ENCODE measurements at places on chromosomes 5 and 9.

GRCh38 chr9:75639971-75640610, 250.4 kb upstream of the PCSK5 start:
- no peak for DNase-seq

GRCh38 chr5:80067531-80068245, 32.5 kb downstream of the THBS4 start:
- no peak for DNase-seq

DNA sequence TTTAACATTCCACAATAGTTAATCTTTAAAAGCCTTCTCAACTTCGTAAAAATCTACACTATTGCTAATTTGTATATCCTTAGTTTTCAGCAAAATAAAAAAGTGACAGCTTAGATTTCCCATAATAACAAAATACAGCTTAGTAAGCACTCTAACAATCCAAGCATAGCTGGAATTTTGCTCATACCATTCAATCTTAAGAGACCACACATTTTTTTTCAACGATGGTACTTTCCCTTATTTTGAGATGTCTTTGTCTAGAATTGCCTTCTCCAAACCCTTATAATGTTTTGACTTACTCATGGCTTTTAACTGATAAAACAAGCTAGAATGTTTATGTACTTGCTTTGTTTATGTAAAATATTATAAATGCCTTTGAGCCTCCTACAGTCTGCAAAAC, 65.6 kb downstream of the HOMER1 start:
- DNase-seq, result no peak

GRCh38 chr5:170552621-170553115, 48.8 kb downstream of the KCNIP1 start:
- DNase-seq, result peak; percentile 40

DNA sequence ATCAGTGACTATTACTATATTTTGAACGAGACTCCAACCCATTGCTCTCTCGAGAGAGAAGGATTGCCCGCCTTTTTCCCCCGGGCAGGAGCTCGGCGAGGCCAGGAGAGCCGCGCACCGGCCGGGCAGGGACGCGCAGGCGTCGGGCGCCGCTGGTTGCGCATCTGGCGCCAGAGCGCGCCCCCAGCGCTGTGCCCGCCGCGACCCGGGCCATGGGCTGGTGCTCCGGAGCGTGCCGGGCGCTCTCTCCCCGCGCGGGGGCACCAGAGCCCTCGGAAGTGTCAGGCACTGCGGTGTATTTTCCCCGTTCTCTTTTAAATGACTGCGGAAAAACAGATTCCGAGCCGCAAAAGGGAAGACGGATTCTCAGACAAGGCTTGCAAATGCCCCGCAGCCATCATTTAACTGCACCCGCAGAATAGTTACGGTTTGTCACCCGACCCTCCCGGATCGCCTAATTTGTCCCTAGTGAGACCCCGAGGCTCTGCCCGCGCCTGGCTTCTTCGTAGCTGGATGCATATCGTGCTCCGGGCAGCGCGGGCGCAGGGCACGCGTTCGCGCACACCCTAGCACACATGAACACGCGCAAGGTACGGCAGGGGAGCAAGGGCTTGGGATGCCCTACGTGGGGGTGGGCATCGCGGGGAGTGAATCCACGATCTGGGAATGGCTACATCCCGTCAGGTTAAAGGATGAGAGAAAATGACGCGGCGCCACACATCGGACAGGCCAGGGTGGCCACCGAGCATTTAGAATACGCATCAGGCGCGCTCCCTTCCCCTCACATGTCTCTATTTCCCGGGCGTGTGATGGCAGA, 1.1 kb upstream of the NTRK2 start:
- DNase-seq, result no peak

DNA sequence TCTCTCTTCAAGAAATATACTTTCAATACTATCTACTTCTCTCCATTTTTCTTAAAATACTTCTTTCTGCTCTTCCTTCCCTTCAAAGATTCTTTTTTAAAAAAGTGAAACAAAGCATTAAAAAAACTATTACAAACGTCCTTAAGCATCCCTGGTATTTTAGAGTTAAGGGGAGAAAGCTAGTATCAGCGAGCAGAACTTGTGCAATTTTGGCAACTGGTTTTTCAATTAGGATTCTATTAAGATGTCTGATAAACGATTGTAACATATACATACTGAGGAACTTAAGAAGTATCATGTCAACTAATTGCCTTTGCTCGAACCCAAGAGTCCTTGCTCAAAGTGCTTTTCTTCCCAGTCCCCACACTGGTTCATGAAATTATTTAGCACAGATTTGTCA, 459.2 kb downstream of the BNC2 start:
- DNase-seq, result no peak

GRCh38 chr5:23506329-23507236, 826 bp upstream of the PRDM9 start:
- no peak for DNase-seq

DNA sequence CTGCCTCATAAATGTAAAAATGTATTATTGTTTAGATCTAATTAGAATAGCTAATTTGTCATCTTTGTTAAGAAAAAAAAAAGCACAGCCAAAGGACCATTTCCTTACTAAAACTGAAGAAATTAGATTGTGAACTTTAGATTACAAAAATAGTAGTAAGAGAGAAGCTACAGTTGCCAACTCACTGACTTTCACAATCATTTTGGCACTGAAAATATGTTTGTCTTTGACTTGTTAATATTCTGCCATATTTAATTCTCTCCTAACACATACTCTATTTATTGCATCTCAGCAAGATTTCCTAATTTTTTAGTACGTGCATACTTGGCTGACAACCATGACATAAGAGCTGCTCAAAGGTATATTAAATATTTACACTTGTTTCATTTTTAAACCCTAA, 297.1 kb downstream of the TUSC1 start:
- DNase-seq, result no peak

- DNase-seq, result peak; percentile 31
Measured at GRCh38 chr5:96049398-96050272, 88.0 kb upstream of the ELL2 start.

DNA sequence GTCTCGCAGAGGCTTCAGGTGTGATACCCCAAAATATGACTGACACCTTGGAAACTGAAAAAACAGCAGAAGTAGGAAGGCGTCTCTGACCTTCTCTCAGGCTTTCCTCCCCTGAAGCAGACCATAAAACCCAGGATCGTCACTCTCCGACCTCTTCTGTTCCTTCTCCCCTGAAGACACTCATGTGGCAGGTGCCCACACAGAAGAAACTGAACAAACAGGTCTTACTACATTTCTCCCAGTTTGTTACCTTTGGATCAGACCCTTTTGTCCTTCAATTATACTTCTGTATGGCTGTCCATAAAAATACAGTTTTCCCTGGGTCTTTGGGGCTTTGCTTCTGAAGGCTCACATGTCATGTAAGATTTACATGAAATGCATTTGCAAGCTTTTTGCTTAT, 10.3 kb upstream of the PRUNE2 start:
- DNase-seq, result no peak

DNA sequence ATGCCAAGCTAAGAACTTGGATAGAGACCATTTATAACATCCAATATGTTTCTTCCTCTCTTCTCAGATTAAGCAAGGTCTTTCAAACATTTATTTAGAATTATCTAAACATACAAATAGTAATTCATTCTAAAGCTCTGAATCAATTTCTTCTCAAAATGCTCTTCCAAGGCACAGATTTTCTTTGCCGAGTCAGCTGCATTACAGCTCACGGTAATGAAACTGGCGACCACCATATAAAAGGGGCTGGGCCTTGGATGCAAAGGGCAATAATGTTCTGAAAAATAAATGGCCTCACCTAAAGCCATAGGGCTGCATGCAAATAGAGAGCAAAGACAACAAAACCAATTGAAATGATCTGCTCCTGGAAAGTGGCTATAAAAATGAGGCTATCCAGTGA, 63.8 kb downstream of the MED27 start:
- no peak for DNase-seq

DNA sequence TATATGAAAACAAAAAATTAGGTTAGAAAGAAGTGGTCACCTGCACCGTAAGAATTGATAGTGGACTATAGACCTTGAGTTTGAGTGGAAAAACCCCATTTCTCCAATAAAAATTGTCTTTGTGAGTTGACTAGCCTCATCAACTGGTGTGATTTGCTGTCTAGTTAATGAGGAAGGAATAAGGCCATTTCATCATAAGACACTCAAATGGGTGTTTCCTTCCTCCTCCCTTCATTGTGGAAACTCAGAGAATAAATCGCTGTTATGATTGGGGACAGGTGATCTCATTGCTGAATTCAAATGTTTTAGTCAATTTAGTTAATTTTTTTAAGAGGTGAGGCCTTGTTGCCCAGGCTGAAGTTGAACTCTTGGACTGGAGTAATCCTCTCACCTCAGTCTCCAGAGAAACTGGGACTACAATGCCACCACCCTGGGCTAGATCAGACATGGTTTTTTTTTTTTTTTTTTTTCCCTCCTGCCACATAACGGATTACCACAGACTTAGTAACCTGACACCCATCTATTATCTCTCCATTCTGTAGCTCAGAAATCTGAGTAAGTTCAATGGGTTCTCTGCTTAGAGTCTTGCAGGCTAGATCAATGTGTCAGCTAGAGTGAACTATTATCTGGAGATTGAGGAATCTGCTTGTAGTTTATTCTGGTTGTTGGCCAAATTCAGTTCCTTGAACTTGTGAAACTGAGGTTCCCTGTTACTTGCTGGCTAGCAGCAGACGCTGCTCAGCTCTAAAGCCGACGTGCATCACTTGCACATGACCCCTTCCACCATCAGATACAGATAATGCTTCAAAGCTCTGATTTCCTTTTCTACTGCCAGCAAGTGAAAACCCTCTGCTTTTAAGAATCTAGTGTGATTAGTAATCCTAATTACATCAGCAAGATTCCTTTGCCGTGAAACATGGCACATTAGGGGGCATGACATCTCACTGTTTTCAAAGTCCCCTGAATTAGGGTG, 663.8 kb upstream of the CDH9 start:
- DNase-seq, result no peak

DNA sequence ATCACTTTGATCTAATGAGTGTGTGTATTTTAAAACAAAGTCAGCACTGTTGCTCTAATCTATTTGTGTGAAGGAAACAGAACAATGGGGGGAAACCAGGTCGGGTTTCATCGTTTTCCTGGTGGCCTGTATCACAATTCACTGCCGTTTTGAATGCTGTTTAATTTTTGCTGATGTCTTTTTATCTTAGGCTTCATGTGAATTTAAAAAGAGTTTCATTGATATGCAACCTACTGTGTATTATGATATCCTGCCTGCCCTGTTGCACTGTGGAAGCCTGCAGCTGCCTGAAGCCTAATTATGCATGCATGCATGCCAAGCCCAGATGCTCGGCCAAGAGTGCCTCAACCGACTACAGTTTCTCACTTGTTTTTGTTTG, 307.5 kb downstream of the ZNF608 start:
- DNase-seq, result no peak

DNA sequence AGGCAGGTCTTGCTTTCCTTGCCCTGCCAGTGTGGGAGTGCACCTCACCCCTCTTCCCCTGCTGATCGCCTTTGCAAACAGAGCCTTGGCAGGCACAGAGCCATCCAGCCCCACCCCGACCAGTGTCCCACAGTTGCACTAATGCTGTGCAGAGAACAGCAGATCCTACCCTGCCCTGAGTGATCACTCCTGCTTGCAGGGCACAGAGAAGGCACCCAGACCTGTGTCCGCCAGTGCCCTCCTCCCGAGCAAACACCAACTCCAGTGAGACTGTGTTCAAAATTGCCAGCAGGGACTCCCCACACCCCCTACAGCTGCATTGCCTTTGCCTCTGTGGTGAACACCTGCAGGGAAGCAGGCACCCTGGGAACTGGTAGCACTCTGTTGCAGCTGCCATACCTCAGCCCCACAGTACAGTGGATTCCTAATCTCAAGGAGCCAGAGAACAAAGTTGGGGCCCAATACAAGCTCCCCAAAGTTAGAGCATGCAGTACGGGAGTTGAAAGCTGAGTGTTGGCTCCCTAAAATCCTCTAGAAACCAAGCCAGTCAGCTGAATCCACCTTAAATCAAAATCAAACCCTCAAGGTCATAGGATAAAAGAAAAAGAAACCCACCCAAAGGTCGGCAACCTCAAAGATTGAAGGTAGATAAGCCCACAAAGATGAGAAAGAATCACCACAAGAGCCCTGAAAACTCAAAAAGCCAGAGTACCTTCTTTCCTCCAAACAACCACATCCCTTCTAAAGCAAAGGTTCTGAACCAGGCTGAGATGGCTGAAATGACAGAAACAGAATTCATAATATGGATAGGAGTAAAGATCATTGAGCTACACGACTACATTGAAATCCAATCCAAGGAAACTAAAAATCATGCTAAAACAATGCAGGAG, 92.9 kb upstream of the PIK3R1 start:
- no peak for DNase-seq

- DNase-seq, result no peak
Measured at GRCh38 chr9:127185931-127186781, 63.7 kb upstream of the ANGPTL2 start.

DNA sequence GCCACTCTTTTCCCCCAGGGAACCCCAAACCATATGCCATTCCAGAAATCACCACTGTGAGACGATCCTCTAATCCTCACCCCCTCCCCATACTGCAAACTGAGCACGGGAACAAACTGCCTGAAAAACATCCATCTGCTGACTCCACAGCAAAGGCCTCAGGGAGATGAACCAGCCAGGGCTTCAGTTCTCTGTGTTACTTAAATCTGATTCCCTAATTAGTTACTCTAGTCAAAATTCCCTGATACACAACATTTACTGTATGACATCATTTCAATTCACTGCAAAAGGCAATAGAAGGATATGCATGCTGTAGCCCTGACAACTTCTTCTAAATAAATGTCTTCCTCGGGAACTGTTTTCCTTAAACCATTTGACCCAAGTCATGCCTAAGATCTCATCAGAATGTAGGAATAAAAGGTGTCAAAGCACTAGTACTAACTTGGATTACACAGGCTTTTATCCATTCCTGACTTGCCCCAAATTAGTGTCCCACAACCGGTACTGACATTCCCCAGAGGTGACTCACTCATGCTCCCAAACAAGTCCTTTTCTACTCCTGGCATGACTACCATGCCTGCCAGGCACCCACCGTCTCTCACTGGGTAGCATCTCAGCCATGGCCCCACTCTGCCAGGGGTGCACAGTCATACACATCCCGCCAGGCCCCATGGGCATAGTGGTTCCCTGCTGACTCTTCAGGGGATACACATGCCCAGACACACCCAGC, 35.0 kb downstream of the MTX3 start:
- peak; percentile 86 for DNase-seq

DNA sequence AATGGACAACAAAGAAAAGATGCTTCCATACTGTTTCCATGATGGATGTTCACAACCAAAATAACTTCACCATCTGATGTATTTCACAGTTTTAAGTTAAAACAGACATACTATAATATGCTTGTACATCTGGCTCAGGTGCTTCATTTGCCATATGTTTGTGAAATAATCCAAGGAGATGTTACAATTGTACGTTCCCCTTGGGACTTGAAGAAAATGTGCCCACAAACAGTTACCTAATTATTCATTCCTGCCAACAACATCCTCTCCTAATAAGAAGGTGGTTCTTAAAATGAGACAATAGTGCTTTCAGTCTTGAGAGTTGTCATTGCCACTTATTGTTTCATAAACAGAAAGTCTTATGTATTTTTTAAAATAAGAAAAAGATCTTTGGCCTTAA, 33.1 kb upstream of the SMARCA2 start:
- no peak for DNase-seq
